ENCODE measurements at places on chromosomes 16 and 17. TPM values are rescaled to one million over a fixed set of nuclear protein-coding genes. Genes with fewer than 3 reads are reported as not detected.

DNA sequence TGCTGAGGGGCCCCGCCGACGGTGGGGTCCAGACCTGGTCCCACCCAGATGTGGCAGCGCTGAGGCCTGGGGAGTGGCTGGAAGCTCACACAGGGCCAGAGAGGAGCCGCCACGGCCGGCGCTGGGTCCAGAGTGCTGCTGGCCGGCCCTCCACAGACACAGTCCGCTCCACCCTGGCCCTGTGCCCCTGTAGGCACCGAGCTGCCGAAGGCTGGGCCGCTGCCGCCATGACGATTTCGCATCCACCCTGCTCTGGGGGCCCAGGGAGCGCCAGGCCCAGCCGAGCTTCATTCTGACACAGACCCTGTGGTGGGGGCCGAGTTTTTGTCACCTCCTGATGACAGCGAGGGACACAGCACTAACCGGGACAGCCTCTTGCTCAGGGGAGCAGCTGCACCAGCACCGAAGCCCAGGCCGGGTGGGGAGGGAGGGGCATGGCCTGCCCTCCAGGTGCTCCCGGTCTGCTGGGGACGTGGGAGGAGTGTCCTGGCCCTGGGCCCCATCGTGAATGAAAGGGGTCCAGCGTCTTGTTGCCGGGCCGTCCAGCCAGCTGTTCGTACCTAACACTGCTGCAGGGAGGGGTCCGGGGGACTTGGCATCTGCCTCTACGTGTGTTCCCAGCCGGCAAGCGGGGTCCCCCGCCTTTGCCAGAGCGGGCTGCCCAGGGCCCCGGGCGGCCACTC lies 27.1 kb upstream of the SSTR5 start:
- DNase-seq: no peak

- no peak for DNase-seq
Observed at GRCh38 chr17:1123393-1123831, 56.4 kb downstream of the ABR start.

DNA sequence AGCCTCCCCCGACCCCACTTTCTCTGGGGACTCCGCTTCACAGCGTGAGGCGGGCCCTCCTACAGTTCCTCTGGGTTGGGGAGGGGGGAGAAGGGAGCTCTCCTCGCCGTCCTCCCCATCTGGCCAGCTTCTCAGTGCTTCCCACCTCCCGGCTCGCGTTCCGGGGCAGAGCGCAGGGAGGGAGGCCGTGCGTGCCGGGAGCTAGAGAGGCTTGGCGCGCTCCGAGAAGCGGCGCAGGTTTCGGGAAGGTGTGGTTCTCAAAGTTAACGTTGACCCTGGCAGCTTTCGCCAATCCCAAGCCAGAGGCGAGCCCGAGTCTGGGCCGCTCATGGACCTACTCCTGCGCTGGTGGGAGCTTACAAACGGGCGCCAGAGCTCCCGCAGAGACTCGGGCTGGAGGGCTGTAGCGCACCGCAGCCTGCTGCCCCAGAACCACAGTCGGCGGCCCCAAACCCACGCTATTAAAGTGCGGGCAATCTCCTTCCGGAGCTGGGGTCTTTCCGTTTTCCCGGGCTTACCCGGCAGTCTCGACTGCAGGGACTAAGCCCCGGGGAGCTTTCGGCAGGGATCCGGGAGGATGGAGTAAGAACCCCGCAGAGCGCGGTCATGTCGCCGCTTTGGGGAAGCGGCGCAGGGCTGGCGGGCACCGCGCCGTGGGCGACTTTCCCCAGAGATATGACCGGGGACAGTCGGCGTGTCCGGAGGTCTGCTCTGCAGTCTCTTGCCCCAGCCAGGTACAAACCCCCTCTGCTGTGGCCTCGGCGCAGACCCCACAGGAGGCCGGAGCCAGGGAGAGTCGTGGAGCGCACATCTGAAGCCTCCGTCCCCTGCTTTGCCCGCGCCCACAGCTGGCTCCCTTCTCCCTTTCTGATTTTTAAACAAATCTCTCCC lies 787 bp downstream of the CDH11 start:
- peak; percentile 45 for DNase-seq

- DNase-seq: no peak
Observed at GRCh38 chr17:73498886-73499554, 145.2 kb downstream of the SDK2 start.

GRCh38 chr16:76265434-76266045 lies 11.7 kb upstream of the CNTNAP4 start:
- DNase-seq: no peak

The AGRP gene
- not detected for total RNA-seq

Data from left ventricle myocardium superior (tissue), 1 donor.